ENCODE measurements at places on chromosomes 16 and 17. TPM values are rescaled to one million over a fixed set of nuclear protein-coding genes. Genes with fewer than 3 reads are reported as not detected.

KCNAB3 gene
- 18.8 TPM for total RNA-seq

DNAI2 gene
- total RNA-seq: not detected

ASGR2 gene
- not detected for total RNA-seq

UMOD gene
- total RNA-seq: not detected

CTF1 gene
- 10.3 TPM for total RNA-seq

Measured in mesothelial cell of epicardium (in vitro differentiated cells).